RPMI7951 (cell line): ENCODE measurements at places on chromosomes 3 and 15. TPM values are rescaled to one million over a fixed set of nuclear protein-coding genes. Genes with fewer than 3 reads are reported as not detected.

The COL6A6 gene
- not detected in 2 replicates for total RNA-seq

- no peak for DNase-seq
Observed at GRCh38 chr3:43399034-43399433, 112.7 kb downstream of the SNRK start.

DNA sequence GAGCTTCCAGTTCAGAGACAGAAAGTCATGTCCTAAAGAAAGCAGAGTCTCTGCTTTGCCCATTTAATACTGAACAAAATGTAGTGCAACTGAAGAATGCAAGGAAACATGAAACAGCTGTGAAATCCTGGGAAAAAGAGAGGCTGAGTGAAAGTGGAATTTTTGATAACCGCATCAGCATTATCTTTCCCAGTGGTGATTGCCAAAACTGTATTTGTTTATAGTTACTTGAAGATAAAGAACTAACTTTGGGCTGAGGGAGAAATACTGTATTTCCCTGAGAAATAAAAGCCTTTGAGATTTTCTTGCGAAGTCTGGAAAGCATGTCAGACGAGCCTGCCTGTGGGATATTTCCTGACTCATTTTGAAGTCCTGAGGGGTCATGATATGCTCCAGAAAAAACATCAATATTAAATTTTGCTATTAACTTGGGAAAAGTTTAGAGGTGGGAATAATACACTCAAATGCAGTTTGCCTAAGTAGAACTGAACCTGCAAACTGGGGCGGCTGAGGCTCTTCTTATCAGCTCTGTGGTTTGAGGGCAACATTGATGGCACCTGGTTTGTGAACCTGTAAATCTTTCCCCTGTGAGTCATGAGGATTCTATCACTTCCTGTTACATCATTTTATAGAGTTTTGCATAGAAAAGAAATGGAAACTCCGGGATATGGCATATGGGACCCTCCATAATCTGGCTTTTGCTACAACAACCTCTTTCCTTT is 855.3 kb downstream of the MCTP2 start:
- peak; percentile 60 for DNase-seq

- no peak for DNase-seq
Observed at GRCh38 chr3:191358929-191359328, 28.6 kb upstream of the UTS2B start.

GRCh38 chr3:44827196-44827595 is 34.5 kb upstream of the TMEM42 start:
- DNase-seq: no peak

DNA sequence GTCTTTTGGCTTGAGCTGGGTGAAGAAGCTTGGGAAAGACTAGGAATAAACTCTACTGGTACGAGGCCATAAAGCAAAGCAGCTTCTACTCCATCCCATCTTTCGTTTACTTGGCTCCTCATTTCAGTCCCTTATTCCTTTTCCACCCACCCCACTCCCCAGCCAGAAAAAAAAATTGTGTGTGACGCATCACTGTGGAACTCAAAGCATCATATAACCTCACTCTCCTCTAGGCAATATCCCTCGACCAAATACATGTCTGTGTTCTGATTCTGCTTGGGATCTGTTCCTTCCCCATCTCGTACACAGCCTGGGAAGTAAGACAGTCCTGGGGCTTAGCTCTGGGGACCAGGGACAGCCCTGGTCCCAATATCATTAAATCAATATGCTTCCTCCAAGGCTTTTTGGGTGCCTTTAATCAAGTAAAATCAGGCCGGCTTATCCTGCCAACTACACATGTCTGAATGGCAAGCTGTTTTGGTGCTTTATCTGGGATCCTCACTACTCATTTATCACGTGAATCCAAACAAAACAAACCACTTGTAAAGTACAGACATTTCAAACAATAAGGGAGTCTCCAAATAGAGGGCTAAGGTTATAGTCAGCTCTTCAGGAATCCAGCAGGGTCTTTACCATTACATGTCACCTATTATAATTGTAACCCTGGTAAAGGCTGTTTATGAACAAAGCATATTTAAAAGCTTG is 74.9 kb upstream of the ZBED2 start:
- peak; percentile 86 for DNase-seq

DNA sequence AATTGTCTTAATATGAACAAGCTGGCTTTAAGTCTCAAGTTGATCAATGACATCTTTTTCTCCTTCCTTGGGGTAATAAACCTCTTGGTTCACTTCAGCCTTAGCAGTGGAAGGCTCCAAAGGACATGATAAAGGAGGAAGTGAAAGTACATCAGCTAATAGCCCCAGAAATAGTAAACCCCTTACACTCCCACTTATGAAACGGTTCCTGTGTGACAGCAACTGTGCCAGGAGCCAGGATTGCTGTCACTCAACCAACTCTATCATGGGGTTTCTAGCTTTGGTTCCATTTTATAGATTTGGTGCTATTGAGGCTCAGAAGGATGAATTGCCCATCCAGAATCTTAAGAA is 216.7 kb downstream of the ABHD5 start:
- no peak for DNase-seq

DNA sequence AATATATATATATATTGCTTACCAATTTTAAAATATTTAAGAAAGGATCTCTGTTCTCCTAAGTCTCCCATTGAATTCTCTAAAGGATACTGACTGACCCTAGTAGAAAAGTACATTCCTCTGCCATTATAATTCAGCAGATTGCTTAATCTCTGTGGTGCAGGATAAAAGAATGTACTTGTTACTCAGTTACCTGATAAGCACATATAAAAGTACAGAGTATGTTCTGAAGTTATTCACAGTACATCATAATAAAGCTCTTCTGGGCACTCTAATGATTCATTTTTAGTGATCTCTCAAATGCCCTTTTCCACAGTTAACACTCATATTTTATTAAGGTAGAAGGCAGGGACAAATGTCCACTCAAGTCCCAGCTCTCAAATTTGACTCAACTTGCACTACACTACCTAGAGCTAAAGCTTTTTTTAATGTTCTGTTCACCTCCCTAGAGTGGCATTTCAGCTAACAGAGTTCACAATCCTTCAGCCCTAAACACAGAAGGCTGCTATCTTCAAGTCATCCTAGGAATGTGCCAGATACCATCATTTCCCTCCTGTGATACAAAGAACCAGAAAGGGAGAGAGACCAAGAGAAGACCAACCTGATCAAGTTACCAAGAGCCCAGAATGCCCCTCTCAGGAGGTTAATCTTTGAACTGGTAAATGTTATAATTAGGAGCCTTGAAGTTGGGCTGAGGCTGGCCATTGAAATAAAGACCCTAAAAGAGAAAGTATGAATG is 53.3 kb downstream of the MEIS2 start:
- DNase-seq: peak; percentile 11

GRCh38 chr15:101338502-101339057 is 43.5 kb upstream of the SNRPA1 start:
- no peak for DNase-seq

- no peak for DNase-seq
Observed at GRCh38 chr15:66955871-66956585, 109.4 kb upstream of the SMAD3 start.

GRCh38 chr3:87461036-87461435 is 184.7 kb upstream of the POU1F1 start:
- no peak for DNase-seq

DNA sequence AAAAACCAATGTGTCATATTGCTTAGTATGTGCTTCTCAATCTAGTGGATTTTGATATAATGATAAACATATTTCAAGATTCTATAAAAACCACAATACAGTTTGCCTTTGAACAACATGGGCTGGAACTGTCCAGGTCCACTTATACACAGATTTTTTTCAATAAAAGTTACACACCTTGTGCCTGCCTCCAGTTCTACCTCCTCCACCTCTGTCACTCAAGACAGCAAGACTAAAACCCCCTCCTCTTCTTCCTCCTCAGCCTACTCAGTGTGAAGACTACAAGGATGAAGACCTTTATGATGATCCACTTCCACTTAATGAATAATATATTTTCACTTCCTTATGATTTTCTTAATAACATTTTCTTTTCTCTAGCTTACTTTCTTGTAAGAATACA is 5.7 kb downstream of the SETD2 start:
- DNase-seq: no peak

DNA sequence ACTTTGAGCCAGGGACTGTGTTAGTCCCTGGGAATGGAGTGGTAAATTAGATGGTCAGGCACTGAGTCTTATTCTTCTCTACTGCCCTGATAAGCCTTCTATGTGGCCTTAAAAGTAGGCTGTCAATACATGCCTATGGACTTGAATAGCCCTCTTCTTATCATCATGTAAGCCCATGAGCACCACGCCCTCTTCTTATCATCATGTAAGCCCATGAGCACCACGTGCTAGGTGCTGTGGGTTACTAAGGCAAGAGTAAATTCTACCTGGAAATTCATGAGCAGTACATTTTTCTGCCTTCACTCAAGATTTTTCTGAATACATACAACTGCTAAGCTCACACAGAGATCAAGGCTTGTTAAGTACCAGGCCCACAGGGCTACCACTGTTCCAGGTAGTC is 68.5 kb downstream of the DHX30 start:
- DNase-seq: no peak
